ENCODE measurements at places on chromosomes 7 and 10.

- peak; percentile 64 for DNase-seq
Observed at GRCh38 chr7:26200038-26200443, 505 bp downstream of the HNRNPA2B1 start.

- peak; percentile 27 for DNase-seq
Observed at GRCh38 chr10:32005050-32005449, 51.2 kb downstream of the KIF5B start.

GRCh38 chr10:51663086-51663485 is 36.3 kb downstream of the CSTF2T start:
- DNase-seq: no peak

GRCh38 chr7:116902867-116903266 is 40.5 kb downstream of the CAPZA2 start:
- DNase-seq: no peak

- DNase-seq: no peak
Observed at GRCh38 chr7:155291045-155291530, 6.6 kb upstream of the INSIG1 start.

GRCh38 chr7:11513460-11513859 is 318.5 kb downstream of the THSD7A start:
- no peak for DNase-seq

- peak; percentile 27 for DNase-seq
Observed at GRCh38 chr10:84845628-84846261, 517.4 kb downstream of the CCSER2 start.

GRCh38 chr10:75051308-75051707 is 60.1 kb upstream of the SAMD8 start:
- no peak for DNase-seq

DNA sequence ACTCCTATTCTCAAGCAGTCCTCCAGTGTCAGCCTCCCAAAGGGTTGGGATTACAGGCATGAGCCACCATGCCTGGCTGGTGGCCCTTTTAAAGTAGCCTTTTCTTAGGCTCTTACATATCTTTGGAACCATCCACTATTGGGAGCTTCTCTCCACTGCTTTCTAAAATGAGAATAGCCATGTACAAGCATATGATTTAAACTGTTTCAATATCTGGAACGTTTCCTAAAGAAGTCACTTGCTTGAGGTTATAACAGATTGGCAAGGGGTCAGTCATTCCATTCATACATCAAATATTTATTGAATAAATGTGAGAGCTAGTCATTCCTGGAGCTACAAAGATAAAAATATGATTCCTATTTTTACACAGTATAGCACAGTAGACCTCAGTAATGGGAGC is 97.4 kb upstream of the LRGUK start:
- DNase-seq: no peak

GRCh38 chr10:36349445-36350078 is 707.5 kb upstream of the FZD8 start:
- no peak for DNase-seq

DNA sequence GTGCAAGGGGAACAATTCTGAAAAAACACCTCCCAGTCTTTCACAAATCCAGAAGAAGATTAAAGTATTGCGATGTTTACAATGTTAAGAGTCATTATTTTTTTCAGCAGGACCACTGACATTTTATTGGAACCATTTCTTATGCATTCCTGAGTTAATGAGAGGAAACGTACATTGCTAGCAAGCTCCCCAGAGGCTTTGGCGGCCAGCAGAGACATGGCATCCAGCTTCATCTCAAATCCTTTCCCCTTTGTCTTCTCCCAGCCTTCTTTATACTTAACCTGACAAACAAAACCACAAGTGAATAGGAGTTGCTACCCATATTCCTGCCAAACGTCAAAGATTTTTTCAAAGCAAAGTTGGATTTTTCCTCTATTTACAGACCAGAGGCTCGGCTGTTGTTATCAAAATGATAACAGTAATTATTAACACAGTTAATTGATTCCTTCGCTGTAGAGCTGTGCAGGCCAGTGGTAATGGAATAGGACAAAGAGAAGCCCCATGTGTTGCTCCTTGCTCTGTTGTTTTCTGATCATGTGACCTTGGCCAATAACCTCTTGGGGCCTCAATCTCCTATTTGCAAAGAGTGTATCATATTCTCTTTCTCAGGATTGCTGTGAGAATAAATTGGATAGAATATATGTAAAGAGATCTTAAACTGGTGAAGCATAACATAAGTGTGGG is 32.0 kb downstream of the NRAP start:
- no peak for DNase-seq

DNA sequence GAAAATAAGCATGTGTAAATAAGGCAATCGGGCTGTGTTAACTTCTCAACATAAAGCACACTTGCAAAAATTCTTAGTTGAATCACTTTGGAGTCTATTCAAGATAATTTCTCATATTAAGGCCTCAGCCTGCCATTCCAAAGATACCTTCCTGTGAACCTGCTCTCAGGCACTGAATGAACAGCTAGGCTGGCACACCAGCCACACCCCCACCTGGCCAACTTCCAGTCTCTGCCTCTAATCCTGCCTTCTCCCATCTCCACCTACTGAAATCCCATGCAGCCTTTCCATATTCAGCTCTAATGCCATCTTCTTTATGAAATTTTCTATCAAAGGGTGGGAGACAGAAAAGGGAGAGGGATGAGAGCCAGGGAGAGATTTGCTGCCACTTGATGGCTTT is 17.1 kb upstream of the MACROH2A2 start:
- DNase-seq: no peak

DNA sequence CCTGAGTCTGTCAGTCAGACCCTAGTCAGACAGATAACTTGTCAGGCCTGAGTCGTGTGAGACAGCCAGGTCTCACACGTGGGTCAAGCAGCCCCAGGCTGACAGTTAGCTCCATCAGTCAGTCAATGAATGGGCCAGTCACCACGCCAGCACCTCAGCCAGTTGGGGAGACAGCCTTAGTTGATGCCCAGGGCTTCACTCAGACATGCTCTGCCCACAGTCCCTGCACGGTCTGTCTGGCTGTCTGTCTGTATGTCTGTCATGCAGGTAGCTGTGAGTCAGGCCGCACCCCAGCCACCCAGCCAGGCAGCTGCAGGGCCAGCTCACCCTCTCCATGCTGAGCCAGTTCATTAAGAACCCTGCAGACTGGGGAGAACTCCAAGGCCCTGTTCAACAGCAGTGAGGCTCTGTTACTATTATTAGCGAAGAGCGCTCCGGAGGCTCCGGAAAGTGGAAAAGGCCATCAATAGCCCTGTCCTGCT is 141.1 kb upstream of the PCBD1 start:
- no peak for DNase-seq

DNA sequence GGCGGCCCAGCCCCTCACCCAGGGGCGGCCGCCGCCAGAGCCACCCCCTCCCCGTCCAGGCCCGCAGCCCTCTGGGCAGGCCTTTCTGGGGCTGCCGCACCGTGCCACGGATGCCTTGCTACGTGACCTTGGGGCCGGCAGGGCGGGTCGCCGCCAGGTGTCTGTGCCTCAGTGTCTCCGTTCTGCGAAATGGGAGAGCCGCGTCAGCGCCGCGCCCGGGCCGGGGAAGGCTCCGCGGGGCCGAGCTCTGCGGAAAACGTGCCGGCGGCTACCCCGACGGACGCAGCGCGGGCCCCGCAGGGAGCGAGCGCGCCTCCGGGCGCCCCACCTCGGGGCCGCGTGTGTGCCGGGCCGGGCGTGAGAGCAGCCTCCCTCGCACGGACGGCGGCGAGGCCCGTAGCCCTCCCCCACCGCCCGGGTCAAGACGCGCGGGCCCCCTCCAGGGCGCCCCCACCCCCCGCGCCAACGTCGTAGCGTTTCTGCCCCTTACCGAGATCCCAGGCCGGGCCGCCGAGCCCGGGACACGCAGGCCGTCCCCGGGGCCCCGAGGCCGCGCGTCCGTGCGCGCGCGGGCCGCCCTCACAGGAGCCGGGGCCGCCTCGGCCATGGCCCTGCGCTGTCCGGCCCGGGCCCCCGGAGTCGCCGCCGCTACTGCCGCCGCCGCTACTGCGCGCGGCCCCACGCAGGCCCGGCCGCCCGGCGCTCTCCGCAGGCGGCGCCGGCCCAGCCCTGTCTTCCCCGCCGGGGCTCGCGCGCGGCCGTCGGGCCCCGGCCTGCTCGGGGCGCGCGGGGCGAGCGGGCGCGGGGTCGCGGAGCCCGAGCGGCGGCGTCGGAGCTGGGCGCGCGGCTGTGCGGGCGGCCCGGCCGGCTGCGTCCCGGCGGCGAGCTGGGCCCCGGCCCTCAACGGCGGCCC is 1.1 kb downstream of the ZNF777 start:
- DNase-seq: peak; percentile 7

- DNase-seq: no peak
Observed at GRCh38 chr10:81911328-81911727, 36.3 kb downstream of the NRG3 start.

DNA sequence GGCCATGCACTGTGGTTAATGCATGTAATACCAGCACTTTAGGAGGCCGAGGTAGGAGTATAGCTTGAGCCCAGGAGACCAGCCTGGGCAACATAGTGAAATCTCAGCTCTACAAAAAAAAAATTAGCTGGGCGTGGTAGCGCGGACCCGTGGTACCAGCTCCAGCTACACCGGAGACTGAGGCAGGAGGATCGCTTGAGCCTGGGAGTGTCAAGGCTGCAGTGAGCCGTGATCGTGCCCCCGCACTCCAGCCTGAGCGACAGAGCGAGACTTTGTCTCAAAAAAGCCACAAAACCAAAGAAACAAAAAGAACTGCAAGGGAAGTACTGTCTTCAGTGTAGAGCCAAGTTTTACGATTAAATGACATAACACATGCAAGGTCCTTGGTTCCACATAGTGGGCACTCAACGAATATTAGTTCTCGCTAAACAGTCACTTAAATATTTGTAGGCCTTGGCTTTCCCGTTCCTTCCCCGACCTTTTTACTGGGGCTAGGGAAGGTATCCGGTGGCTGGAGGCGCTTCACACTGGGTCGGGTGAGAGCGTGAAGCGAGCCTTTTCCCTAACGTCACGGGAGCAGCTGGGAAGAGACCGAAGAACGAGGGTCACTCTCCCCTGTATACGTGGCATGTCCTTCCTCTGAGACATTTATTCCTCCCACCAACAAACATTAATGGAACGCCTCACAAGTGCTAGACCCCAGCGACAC is 993 bp upstream of the SND1 start:
- DNase-seq: no peak

- peak; percentile 15 for DNase-seq
Observed at GRCh38 chr10:70478191-70479164, at the start of gene PALD1. PALD1 (plus strand) TSS chr10:70478767; CDS start chr10:70525952, 47,185 bp downstream.

DNA sequence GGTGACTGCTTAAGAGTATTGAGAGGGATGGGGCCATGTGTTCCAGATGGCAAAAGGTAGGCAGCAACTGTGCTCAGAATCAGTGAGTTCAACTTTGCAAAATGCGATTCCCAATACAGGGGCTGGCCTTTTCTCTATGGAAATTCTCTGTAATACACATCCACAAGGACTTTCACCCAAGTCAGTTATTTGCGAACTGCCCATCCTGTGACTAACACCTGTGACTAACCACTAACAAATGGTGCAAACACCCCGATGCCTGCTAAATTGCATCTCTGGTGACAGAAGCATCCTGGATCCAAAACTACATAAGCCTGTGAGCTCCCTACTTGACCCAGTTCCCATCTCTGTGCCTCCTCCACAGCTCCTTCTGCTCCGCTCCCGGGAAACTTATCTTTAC is 9.0 kb upstream of the CUZD1 start:
- no peak for DNase-seq

- DNase-seq: no peak
Observed at GRCh38 chr7:108535257-108535656, 9.3 kb upstream of the PNPLA8 start.

- no peak for DNase-seq
Observed at GRCh38 chr7:51665045-51665780, 348.6 kb upstream of the COBL start.

DNA sequence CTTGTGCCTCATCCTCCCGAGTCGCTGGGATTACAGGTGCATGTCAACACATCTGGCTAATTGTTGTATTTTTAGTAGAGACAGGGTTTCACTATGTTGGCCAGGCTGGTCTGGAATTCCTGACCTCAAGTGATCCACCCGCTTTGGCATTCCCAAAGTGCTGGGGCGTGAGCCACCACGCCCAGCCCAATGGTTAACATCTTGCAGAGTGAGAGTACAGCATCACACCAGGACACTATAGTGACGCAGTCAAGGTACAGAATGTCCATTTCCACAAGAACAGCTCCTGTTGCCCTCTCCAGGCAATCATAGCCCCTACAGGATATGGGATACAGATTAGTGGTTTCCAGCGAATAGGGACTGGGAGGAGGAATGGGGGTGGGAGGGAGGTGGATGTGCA is 34.0 kb downstream of the MYO1G start:
- no peak for DNase-seq

DNA sequence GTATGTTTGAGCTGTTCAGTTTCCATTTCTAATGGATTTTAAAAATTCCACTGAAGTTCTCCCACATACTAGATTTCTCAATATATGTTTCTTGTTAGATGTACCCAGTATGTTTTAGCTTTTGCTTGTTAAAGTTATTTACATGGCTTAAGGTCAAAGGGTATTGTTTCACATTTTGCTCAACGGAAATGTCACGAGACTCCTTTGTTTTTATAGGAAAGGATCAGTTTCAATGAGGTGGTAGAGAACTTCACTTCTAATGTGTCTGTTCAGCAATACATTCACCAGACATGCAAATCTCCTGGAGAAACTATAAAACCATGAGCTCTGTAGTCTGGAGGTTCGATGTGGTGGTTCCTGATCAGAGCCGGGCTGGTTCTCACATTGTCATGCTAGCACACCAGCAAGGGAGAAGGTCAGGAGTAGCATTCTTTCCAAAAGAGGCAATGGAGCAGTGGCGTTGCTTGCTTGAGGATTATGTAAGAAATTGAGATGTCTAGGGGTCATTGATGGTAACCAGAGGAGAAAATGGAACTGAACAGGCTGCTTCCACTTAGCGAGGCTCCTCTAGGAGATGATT is 114.0 kb downstream of the RAB18 start:
- DNase-seq: no peak

- DNase-seq: no peak
Observed at GRCh38 chr10:79001082-79001885, 67.5 kb upstream of the ZMIZ1 start.

GRCh38 chr7:144982133-144982532 is 146.3 kb upstream of the TPK1 start:
- no peak for DNase-seq

DNA sequence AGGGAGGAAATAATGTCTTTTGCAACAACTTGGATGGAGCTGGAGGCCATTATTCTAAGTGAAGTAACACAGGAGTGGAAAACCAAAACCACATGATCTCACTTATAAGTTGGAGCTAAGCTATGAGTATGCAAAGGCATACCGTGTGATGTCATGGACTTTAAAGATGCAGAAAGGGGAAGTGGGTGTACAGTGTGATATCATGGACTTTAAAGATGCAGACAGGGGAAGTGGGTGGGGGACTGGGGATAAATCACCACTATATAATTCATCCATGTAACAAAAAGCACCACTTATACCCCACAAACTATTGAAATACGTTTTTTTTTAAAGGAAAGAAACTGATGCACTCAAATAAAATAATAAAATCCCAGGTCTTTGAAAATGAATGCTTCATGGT is 29.5 kb downstream of the LYZL2 start:
- DNase-seq: no peak

- DNase-seq: no peak
Observed at GRCh38 chr10:108363576-108363975, 1199.1 kb upstream of the SORCS1 start.
